ENCODE measurements at places on chromosomes 2 and 18.

GRCh38 chr2:83376731-83377130, 1082.3 kb downstream of the SUCLG1 start:
- no peak for DNase-seq

- no peak for DNase-seq
These were observed 3.4 kb downstream of the THADA start for GRCh38 chr2:43592443-43592842.

- no peak for DNase-seq
These were observed 42.5 kb downstream of the RNF144A start for GRCh38 chr2:6959751-6960150.

DNA sequence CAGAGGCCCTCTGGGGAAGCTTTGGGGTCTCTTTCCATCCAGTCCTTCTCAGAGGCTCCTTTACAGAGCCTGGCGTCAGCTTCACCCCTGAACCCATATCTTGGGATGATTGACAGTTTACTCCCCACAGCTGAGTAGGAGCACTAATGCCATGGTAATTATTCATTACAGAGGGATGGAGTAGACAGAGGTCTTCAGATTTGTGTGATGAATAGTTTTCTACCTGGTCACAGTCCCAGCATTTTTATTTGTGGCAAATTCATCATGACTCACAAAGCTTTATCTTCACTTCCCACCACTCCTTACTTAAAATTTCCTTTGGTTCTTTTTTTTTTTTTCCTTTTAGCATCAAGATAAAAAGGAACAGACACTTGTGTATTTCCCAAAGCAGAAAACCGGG, 104.2 kb downstream of the CCDC85A start:
- DNase-seq = no peak

- no peak for DNase-seq
These were observed 41.3 kb downstream of the ARMC9 start for GRCh38 chr2:231239751-231240150.

DNA sequence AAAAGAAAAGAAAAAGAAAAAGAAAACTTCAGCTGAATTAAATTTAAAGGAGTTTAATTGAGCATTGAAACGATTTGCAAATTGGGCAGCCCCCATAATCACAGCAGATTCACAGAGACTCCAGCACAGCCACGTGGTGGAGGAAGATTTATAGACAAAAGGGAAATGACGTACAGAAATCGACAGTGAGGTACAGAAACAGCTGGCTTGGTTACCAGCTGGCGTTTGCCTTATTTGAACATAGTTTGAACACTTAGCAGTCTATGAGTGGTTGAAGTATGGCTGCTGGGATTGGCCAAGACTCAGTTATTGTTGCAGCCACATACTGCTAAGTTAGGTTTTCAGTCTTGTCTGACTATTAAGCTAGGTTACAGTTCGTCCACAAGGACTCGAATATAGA, 312.2 kb upstream of the SLC14A2 start:
- no peak for DNase-seq

- no peak for DNase-seq
These were observed 118.4 kb upstream of the PXDN start for GRCh38 chr2:1862608-1863280.

- DNase-seq = no peak
These were observed 1304.4 kb upstream of the ACVR2A start for GRCh38 chr2:146540271-146540932.

GRCh38 chr2:26521054-26521912, 43.4 kb upstream of the OTOF start:
- DNase-seq = no peak

DNA sequence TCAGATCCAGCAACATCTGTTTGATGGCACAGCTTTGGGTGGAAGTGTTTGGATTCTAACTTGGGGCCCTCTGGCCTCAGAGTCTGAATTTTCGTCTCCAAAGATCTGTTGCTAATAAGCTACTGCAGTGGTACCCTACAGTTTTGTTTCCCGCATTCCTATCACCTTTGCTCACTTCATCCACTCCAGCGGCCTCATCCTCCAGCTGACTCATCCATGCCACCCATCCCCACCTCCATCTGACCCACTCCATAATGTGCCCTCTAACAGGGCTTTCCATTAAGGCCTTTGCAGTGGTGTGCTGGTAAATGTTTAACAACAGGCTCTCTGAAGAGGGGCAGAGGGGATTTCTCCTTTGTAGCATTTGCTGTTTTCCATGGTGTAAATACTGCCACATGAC, 225.5 kb downstream of the TGIF1 start:
- no peak for DNase-seq

DNA sequence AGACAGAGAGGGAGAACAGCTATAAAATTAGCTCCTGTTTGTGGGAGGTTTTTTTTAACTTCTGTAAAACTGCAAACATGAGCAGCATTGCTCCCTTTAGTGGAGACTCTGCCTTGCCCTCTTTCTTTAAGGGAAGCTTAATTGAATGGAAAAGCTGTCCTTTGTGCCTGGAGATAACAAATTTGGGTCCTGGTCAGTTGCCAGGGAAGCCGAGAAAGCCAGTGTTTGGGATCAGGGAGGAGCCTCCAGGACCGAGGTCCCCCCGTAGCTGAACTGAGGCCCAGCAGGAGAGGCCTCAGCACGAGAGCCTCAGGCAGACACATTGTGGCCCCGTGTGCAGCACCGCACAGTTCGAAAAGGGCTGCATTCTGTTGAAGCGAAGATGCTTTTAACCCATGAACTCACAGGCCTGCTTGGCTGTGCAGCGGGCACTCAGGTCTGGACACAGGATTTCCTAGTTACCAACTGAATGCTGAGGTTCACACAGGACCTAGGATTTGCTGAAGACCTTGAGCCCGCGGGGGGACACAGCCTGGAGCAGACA, 369.7 kb downstream of the DCDC2C start:
- no peak for DNase-seq

- DNase-seq = no peak
These were observed 28.5 kb downstream of the TMEM18 start for GRCh38 chr2:648476-649424.

GRCh38 chr2:233867993-233868532, at the start of gene MSL3B:
TSS of gene MSL3B (minus strand) at chr2:233868386.
- peak; percentile 15 for DNase-seq

GRCh38 chr2:123456416-123456815, 568.7 kb upstream of the CNTNAP5 start:
- DNase-seq = no peak

- no peak for DNase-seq
These were observed 742.3 kb upstream of the SLC8A1 start for GRCh38 chr2:41194230-41194629.

- no peak for DNase-seq
These were observed 34.6 kb downstream of the EFEMP1 start for GRCh38 chr2:55888936-55889335.

GRCh38 chr2:88016960-88017779, 823 bp upstream of the RNU2-63P start:
- peak; percentile 37 for DNase-seq

GRCh38 chr2:204172145-204172600, 235.6 kb downstream of the ICOS start:
- no peak for DNase-seq

- no peak for DNase-seq
These were observed 49.3 kb downstream of the ADD2 start for GRCh38 chr2:70718736-70719135.

GRCh38 chr2:25483607-25484266, 142.0 kb upstream of the DNMT3A start:
- DNase-seq = no peak

DNA sequence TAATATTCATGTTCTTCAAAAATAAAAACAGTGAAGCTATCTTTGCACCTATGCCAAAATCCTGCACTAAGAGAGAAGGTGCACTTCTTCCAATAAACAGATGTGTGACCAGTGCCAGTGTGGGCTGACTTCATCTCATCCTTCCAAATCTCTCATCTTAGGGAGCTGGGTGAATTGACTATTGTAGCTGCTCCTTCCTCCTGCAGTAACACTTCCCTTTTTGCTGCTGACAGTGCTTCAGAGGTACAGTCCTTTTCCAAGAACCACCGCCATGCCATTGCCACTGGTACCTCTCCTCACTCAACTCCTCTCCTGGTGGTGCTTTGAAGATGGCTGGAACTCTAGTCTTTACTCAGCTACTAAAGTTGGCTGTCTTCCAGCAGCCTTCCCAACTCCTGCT, 42.1 kb upstream of the ARHGAP25 start:
- no peak for DNase-seq

DNA sequence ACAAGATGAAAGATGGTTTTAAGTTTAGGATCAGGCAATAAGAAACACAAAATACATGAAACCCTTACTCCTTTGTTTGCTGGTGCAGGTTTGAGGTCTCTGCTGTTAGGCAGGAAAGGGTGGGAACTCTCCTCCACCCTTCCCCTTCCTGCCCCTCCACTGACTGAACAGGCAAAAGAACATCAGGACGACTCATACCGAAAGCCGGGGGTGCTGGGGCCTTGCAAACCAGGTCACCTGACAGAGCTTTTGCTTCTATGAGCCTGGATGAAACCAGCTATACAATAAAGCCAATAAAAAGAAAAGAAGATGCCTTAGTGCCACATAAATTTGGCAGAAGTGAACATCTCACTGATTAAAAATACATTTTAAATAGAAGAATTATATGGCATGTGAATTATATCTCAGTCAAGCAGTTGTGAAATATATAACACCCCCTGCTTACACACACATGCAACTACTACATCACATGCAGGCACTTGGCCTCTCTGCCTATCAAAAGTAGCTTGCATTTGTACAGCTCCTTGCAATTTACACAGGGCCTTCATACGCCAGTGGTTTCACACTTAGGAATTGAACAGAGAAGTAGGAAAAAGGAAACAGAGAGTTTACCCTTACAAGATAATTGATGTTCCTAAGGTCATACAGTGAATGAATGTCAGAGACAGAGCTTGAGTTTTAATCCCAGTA, 215.1 kb upstream of the TRIB2 start:
- DNase-seq = peak; percentile 41

DNA sequence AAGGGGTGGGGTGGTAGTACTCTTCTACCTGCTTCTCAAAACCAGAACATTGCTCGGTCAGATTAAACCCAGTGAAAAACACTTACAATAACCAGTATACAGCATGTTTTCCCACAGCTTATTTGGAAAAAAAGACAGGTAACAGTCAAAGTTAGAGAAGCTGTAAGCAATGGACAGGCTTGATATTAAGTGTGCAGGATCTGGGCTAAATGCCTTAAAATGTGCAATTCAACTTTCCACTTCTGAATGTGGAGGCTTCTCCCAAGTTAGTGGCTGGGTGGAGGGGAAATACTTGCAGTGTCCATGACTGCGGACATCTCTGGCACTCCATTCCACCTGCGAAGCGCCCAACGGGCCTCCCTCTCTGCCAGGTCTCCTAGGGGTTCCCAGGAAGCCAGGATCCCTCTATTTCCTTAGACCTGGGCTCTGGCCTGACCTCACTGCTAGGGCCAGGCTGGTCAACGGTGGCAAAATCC, 5.3 kb downstream of the ZEB2 start:
- no peak for DNase-seq

DNA sequence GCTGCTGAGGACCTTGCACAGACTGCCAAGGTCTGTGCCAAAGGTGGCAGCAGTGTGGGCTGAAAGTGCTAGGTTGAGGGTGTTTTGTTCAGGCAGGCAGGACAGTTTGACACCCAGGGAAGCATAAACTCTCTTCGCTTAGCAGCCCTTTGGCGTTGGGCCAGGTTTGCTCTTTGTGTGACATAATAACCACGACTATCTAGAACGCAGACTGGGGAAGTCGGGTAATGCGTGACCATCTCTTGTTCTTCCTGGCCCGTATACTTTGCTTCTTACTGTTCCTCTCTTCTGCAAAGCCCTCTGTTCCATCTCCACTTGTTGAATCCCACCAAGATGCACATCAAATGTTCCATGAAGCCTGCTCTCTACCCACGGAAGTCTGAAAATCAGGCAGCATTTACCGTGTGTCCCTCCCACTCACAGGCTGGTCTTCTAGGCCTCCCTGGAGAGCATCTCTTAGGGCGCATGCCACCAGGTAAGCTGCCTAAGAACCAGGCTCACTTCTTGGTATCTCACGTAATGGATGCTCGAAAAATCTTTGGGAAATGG, 96.7 kb upstream of the LMAN1 start:
- no peak for DNase-seq

- no peak for DNase-seq
These were observed 258.4 kb downstream of the LOXHD1 start for GRCh38 chr18:46398625-46399024.

DNA sequence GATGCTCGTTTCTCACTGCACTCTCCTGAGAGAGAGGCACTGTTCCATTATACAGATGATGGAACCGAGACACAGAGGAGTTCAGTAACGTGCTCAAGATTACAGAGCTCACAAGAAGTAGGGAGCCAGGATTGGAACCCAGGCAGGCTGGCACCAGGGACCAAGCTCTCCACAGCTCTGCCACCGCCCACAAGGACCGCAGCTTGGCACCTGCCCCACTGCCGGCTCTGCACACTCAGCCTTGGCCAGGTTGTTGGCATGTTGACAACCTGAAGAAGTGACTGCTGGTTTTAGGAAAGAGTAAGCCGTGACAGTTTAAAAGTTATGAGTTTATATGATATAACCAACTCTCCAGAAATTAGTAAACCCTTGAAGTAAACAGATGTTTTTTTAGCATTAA, 48.0 kb upstream of the ITM2C start:
- DNase-seq = no peak

- no peak for DNase-seq
These were observed 49.7 kb downstream of the TSN start for GRCh38 chr2:121804997-121805765.

GRCh38 chr2:42902939-42903709, 110.7 kb upstream of the HAAO start:
- DNase-seq = no peak

DNA sequence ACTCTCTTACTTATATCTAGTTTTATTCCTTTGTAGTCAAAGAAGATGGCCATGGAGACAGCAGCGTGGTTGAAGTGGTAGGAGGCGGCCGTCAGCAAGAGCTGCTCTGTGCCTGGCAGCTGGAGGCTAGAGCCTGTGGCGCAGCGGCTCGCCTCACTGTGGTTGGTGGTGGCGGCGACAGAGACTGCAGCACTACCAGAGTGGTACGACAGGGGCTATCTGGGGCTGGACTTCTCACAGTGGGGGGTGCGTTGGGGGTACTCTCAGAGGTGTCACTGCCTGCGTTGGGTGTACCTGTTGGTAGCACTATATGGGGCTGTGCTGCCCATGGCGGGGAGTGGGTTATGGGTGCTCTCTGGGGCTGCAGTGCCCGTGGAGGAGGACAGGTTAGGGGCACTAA, 8.5 kb upstream of the ANKRD62 start:
- DNase-seq = no peak

- DNase-seq = no peak
These were observed 3.8 kb downstream of the C2orf92 start for GRCh38 chr2:97673182-97673914.
